ENCODE measurements at places on chromosomes 5 and 9.

DNA sequence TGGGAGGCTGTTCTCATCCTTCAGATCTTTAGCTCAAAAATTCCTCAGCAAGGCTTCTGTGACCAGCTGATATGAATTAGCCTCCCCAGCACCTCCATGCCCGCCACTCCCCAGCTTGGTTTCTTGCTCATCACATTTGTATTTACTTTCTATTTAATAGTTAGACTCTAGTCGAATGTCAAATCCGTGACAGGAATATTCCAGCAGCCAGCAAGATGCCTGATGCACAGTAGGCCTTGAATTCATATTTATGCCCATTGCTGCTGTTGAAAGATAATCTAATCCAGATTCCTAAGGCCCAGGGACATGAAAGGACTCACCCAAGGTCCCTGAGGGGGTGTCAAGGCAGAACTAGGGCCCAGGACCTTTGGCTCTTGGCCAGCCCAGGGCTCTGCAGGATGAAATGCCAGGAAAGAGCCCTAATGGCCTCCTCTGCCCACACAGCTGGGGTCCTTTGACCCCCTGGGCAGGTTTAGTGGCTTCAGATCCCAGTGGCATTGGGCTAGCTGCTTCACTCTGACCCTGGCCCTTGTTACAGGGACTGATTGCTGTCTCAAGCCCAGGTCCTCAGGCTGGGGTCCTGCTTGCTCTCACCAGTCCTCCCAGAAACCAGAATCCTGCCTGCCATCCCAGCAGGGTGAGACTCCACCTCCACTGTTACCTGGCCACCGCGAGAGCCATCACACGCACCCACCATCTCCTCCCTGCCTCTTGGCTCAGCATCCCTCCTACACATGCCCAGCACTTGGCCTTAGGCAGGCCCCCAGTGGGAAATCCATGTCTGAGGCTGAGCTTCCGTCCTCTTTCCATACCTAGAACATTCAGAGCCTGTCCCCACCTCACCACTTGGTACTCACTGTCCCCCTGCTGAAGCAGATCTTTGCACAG, 7.3 kb downstream of the CSF1R start:
- no peak for DNase-seq

- DNase-seq = no peak
These were observed 14.8 kb downstream of the ACO1 start for GRCh38 chr9:32399110-32399815.

GRCh38 chr9:89915187-89915586, 310.4 kb downstream of the GADD45G start:
- no peak for DNase-seq

DNA sequence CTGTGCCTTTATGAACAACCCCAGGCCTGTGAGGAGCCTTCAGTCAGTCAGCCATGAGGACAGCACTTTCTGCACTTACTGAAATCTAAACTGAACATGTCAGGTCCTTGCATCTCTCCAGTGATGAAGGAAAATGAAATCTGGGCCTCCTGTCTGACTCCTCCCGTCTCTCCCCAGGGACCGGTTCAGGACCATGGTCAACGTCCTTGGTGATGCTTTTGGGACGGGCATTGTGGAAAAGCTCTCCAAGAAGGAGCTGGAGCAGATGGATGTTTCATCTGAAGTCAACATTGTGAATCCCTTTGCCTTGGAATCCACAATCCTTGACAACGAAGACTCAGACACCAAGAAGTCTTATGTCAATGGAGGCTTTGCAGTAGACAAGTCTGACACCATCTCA, 77.0 kb upstream of the PLPP6 start:
- no peak for DNase-seq

DNA sequence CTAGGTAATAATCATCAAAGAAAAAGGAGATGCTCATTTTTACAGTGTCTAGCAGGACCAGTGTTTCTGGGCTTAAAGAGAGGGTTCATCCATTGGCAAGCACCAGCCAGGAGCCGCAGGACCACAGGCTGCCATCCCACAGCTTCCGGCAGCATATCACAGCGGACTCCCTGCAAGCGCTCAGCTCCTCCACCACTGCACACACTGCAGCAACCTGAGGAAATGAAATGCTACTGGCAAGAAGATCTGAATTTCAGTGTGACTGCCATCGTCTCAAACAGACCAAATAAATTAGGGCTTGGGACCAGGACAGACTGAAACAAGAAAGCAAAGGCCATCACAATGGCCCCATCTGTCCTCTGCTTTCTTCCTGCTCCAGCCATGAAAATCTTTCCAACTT, 114.2 kb downstream of the TTC39B start:
- no peak for DNase-seq

- no peak for DNase-seq
These were observed 527.8 kb downstream of the AGTPBP1 start for GRCh38 chr9:85213650-85214607.

DNA sequence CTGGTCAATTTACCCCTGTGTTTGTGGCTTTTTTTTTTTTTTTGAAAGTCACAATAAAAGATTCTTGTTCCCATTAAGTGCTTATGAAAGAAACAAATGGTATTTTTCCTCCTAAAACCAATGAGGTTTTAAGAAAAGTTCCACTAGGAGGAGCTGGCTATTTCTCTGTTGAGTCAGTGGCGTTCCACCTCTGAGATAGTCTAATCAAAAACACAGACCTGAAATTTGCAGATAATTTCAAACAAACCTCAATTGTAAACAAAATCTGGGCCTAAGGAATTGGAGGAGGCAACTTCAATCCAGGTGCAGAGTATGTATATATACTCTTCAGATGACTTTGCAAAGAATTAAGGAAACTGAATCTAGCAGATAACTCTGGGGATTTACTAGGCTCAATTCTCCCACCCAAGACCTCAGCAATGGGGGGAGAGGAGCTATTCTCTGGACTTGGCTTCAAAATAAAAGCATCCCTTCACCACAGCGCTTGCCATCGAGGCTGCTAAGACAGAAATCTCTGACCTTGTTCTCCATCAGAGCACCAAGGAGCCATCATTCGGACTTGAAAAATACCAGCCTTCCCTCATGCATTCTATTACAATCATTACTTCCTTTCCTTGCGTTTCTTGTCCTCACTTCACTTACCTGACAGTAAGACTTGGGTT, 52.4 kb downstream of the FANCC start:
- no peak for DNase-seq
